ENCODE measurements at places on chromosomes 11 and 22. TPM values are rescaled to one million over a fixed set of nuclear protein-coding genes. Genes with fewer than 3 reads are reported as not detected.

Gene NELL1
- total RNA-seq = not detected

Gene CRYAB
- not detected for total RNA-seq

Gene APOA5
- total RNA-seq = 0.23 TPM

Gene TRIM48
- total RNA-seq = not detected

Gene SSRP1
- total RNA-seq = 206 TPM

Gene MS4A10
- total RNA-seq = not detected

Gene KCNE3
- total RNA-seq = not detected

Gene HIC2
- 2.5 TPM for total RNA-seq

Gene H19
- 0.21 TPM for total RNA-seq

Gene SNX32
- total RNA-seq = not detected

Gene ADM2
- total RNA-seq = 0.79 TPM

Gene MS4A4A
- total RNA-seq = not detected

Gene MUC6
- not detected for total RNA-seq

Gene GP1BB
- total RNA-seq = not detected

Gene EHBP1L1
- 74.4 TPM for total RNA-seq

Gene TCN2
- total RNA-seq = 5.3 TPM

Gene CDC42BPG
- total RNA-seq = 0.13 TPM

Gene FZD4
- 3.0 TPM for total RNA-seq

Gene JAML
- total RNA-seq = not detected

Gene OR52I2
- total RNA-seq = not detected

Gene LMO1
- 0.18 TPM for total RNA-seq

Gene IFITM10
- 0.47 TPM for total RNA-seq

Gene SLC22A6
- not detected for total RNA-seq

Gene SLC17A6
- not detected for total RNA-seq

Gene WNT7B
- 15.0 TPM for total RNA-seq

Gene MMP3
- 19.5 TPM for total RNA-seq

Gene OSBPL5
- 9.6 TPM for total RNA-seq

Gene OR4C46
- not detected for total RNA-seq

Gene DERL3
- not detected for total RNA-seq

Gene ANKK1
- not detected for total RNA-seq

Gene C11orf24
- 53.2 TPM for total RNA-seq

Gene KCNJ4
- total RNA-seq = 0.45 TPM

Gene TRPM5
- 0.05 TPM for total RNA-seq

Gene CPT1B
- total RNA-seq = 12.5 TPM

Gene OR5B21
- total RNA-seq = not detected

Gene GGT5
- not detected for total RNA-seq

Gene PLAAT5
- total RNA-seq = not detected

Gene FGF3
- not detected for total RNA-seq

Gene MOGAT2
- not detected for total RNA-seq

Gene BATF2
- 3.1 TPM for total RNA-seq

Gene TSPAN32
- total RNA-seq = 0.30 TPM

Gene SMC1B
- not detected for total RNA-seq

Gene OR5M10
- total RNA-seq = not detected

Gene DDI1
- total RNA-seq = not detected

Gene HSPB2
- not detected for total RNA-seq

Gene MOV10L1
- not detected for total RNA-seq

Gene ZNF70
- 4.4 TPM for total RNA-seq

Gene YDJC
- 81.9 TPM for total RNA-seq

Gene PATE2
- total RNA-seq = not detected

Gene DDIAS
- total RNA-seq = 19.3 TPM

Gene MMP7
- total RNA-seq = not detected

Gene MAPK8IP2
- total RNA-seq = 0.47 TPM

Gene PGA3
- total RNA-seq = not detected

Gene OTOG
- not detected for total RNA-seq

Gene PATE4
- total RNA-seq = not detected

Gene A4GALT
- total RNA-seq = 6.9 TPM

Gene RFPL1
- total RNA-seq = not detected

Gene ARHGAP32
- total RNA-seq = 8.1 TPM

Gene MUC2
- total RNA-seq = not detected

Gene FOXRED2
- 26.7 TPM for total RNA-seq

Data from HT1080 (cell line).